CD4-positive, alpha-beta T cell (primary cell): ENCODE measurements at places on chromosomes 11 and 22. TPM values are rescaled to one million over a fixed set of nuclear protein-coding genes. Genes with fewer than 3 reads are reported as not detected.

The LIF gene
- total RNA-seq, result 0.30 TPM

The PGAP2 gene
- total RNA-seq, result 20.9 TPM

The ZNF74 gene
- 2.3 TPM for total RNA-seq

The BAIAP2L2 gene
- total RNA-seq, result 1.0 TPM
